HuH-7.5 (cell line): ENCODE measurements at places on chromosomes 11 and 22.

DNA sequence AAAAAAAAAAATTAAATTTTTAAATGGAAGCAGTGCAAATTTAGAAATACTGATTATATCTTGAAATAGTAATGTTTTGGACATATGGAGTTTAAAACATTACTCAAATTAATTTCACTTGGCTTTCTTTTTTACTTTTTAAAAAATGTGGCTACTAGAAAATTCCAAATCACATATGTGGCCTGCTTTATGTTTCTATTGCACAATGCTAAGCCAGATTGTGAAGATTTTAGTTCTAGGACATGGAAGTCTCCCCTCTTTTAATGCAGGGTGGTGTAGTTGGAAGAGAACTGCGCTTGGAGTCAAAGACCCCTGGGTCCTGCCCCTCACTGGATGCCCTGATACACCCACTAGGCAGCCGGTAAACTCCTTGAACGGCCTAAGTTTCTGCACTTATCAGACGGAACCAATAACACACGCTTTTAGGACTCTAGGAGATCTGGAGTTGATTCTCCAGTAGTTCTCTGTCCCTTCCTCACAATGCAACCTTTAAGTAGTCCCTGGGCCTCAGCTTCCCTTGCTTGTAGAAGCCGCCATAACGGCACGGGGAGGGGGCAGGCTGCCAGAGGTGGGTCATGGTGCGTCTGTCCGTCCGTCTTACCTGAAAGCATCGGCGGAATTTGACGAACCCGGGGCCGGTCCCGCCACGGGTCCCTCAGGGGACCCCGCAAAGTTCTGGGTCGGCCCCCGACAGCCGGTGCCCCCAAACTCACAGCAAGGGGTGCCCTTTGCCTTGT, 505 bp downstream of the FAM227A start:
- no peak for DNase-seq

- DNase-seq = no peak
Measured at GRCh38 chr22:43554694-43555365, 143.0 kb downstream of the MPPED1 start.

GRCh38 chr11:112611771-112612170, 349.4 kb upstream of the NCAM1 start:
- DNase-seq = no peak

- DNase-seq = no peak
Measured at GRCh38 chr11:17150521-17150920, 57.3 kb downstream of the PIK3C2A start.

DNA sequence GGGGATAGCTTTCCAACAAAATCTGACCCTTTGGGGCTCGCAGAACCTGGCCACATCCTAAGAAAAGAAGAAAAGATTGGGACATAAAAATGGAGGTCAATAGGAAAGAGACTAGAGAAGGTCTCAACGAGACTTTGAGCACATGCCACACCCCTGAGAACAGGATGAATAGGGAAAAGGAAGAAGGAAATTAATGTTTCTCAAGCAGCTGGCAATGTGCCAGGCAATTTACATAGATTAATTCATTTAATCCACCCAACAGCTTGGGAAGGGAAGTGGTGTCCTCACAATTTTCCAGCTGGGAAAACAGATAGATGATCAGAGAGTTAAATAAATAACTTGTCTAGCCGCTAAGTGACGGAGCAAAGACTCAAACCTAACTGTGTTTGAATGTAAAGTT, 50.7 kb downstream of the PAMR1 start:
- DNase-seq = no peak

GRCh38 chr11:40432358-40432757, 1027.1 kb downstream of the LRRC4C start:
- no peak for DNase-seq

GRCh38 chr11:133977067-133977677, 20.4 kb upstream of the IGSF9B start:
- no peak for DNase-seq

DNA sequence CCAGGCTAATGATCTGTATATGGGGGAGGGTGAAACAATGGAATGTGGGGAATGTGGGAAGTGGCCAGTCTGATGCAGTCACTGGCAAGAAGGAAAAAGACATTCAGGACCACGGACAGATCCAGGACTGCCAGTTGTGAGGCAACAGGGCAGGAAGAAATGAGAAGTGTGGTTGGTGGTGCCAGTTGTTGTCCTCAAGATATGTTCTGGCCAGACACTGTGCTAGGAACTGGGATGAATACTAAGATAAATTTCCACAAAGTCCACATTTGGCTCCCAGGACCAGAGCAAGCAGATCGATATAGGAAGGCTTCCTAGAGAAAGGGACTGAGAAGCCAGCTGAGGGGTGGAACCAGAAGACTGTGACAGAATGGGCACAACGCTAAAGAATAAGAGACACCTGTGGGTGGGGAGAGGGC, 6.8 kb upstream of the TPBGL start:
- DNase-seq = peak; percentile 53

- no peak for DNase-seq
Measured at GRCh38 chr11:32838505-32839274, 9.0 kb downstream of the PRRG4 start.

DNA sequence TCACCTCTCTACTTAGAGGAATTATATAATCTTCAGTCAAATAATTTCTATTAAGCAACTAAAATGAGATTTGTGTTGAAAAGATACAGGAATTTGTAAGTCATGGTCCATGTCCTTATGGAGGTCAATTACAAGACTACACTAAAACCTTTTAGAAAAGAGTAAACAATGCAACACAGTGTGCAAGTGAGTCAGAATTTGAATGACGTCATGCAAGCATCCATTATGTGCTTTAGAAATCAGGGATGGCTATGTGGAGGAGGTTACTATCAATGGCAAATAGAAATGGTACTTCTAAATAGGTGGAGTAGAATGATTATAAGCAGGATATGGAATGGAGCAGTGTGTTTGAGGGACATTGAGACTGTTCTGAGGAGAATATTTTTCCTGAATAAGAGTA, 16.6 kb downstream of the OR10D3 start:
- DNase-seq = no peak

DNA sequence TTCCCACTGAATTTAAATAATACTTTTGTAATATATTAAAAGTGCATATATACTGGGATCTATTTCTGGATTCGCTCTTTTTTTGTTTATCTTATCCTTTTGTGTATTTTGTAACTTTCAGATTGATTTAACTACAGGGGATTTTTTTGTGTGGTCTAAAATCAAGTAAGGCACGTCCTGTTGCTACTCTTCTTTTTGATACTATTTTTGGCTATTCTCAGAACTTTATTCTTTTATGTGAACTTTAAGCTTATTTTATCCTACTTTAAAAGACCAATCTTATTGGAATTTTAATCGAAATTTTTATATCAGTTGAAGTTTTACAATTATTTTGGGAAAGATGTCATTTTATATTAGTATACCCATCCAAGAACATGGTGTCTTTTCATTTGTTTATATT, 106.8 kb downstream of the UVRAG start:
- no peak for DNase-seq

- no peak for DNase-seq
Measured at GRCh38 chr11:57348052-57348451, 9.9 kb downstream of the P2RX3 start.

DNA sequence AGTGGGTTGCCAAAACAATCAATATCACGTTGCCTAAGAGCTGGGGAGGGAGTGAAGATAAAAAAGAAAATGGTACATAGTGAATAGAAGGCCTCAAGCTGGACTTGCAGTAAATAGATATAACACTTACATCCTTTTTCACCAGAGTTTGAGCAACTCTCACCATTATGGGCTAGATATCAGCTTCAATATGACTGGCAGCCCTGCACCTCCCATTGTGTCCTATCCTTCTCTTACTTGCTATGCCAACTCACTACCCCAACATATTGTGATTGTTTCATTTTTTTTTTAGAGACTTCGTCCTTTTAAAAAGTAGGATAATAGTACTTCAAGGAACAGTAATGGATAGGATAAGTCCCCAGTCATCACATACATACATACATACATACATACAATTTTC, 7.4 kb downstream of the HBG1 start:
- DNase-seq = no peak

DNA sequence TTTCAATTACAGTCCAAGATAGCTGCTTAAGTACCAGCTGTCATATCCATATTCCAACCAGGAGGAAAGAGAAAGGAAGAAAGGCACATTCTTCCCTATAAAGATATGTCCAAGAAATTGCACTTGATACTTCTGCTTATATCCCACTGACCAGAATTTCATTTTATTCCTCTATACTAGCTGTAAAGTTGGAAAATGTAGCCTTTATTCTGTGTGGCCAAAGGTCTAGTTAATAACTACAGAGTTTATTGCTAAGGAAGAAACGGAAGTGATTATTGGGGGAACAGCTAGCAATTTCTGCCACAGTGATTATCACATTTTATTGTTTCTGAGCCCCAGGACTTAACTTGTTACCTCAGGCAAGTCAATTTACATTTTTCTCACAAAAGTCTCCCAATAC, 213.8 kb downstream of the TTC28 start:
- no peak for DNase-seq

DNA sequence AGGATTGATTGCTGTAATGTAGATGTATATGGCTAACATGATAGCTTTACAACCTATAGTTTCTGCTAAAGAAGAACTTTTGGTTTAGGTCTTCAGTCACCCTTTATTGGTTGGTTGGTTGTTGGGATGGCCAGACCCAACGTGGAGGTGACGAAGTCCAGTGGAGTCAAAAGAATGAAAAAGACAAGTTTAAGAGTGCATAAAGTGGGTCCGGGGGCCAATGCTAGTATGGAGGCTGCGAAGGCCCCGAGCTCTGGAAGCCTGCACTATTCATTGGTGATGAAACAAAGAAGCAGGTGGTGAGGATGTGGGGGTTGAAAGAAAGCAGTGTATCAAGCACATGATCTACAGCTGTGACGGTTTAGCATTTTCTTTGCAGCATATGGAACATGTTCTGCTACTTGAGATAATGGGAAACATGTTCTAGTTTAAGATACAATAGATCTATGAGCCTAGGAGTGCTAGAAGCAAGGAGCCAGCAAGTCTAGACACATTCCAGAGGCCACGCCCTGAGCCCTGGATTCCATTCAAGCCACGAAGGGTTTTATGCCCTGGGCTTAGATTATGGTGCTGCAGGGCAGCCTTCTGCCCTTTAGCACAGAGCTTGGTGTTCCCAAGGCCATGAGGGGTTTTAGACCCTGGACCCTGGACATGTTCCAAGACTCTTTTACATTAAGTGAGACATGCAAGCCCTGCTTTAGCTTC, 6.3 kb downstream of the TCP11L1 start:
- no peak for DNase-seq

GRCh38 chr11:64331569-64332371, 8.2 kb upstream of the CCDC88B start:
- no peak for DNase-seq

- DNase-seq = no peak
Measured at GRCh38 chr11:130023204-130023603, 20.6 kb upstream of the PRDM10 start.

DNA sequence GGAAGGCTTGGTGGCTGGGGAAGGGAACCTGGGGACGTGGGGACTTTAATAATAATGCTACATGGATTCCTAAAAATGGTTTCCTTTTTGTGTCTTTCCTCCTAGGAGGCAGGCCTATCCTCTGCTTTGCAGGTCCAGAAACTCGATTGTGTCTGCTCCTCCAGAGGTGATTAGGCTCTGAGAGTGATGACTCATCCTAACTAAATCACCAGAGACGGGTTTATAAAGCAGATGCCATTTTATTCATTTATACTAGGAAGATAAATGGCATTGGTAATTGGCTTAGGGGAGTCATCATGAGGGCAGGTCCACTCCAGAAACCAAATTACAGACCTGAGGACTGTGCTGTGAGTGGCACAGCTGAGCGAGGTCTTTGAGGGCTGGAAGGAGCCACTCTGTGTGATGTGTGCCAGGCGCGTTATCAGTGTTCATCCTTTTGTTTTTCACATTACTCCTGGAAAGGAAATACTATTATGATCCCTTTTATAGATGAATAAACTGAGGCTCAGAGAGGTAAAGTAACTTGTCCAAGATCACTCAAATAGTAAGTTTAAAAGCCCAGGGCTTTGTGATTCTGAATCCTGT, 7.1 kb downstream of the NLRX1 start:
- DNase-seq = no peak

GRCh38 chr11:120331301-120331996, 4.8 kb upstream of the ARHGEF12 start:
- no peak for DNase-seq

DNA sequence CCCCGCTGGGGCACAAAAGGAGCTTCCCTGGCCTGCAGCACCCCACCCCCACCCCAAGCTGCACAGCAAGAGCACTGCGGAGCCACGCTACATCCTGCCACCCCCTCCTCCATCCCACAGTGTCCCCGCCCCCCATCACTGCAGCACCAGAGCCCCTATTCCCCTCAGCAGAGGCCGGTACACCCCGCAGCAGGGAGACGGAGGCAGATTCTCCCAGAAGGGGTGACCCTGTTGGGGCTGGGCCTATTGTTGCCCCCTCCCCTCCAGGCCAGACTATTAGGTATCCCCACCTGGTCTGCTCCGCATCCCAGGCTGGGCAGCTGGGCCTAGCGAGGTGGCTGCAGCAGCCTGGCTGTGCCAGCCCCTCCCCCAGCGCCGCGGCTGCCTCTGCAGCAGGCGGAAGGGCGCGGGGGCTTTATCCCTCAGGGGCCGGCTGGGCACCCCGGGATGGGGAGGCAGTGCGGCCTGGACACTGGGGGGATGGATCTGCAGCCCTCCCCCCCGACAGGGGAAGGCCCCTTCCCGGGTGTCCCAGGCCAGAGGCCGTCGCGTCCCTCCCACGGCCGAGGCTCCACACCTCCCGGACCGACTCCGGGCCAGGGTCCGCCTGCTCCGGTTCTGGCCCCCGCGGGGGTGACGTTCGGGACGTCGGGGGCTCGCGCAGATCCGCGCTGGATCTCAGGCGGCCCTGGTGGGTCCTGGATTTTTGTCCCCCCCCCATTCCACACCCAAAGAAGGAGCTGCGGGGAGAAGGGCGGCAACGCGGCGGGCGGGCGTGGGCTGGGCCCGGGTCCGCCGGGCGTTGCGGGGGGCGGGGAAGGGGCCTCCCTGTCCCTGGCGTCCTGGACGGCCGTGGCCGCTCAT, 943 bp downstream of the DUSP8 start:
- no peak for DNase-seq

DNA sequence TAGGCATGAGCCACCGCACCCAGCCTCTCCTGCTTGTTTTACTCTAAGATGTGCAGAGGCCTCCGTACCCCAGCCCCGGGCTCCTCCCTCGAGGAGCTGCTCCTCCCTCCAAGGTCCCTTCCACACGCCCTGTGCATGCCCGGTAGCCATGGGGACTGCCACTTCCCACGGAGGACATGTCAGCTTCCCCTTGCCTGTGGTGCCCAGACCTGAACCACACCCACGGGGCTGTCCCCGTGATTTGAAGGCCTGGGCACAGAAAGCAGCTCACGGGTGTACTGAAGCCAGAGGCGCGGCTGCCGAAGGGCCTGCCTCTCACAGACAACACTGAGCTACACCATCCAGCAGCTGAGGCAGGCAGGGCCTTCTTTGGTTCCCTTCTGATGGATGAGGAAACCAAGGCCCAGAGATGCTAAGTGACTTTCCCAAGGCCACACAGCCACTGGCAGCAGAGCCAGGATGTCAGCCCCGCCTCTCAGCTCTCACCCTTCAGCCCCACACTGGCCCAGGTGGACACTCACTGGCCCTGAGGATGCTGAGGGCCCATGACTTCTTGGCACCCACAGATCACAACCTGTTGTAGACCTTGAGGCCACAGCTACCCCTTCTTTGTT, 7.3 kb downstream of the INS start:
- DNase-seq = no peak

- no peak for DNase-seq
Measured at GRCh38 chr22:29351042-29351441, 35.5 kb upstream of the RASL10A start.

- no peak for DNase-seq
Measured at GRCh38 chr11:10797531-10797930, 11.2 kb downstream of the EIF4G2 start.

GRCh38 chr11:45335434-45335833, 49.3 kb upstream of the SYT13 start:
- no peak for DNase-seq

GRCh38 chr11:3609416-3610265, 32.2 kb downstream of the ART5 start:
- DNase-seq = no peak
